Urinary bladder (tissue), 4 donors: ENCODE measurements at places on chromosomes 12 and 14.

DNA sequence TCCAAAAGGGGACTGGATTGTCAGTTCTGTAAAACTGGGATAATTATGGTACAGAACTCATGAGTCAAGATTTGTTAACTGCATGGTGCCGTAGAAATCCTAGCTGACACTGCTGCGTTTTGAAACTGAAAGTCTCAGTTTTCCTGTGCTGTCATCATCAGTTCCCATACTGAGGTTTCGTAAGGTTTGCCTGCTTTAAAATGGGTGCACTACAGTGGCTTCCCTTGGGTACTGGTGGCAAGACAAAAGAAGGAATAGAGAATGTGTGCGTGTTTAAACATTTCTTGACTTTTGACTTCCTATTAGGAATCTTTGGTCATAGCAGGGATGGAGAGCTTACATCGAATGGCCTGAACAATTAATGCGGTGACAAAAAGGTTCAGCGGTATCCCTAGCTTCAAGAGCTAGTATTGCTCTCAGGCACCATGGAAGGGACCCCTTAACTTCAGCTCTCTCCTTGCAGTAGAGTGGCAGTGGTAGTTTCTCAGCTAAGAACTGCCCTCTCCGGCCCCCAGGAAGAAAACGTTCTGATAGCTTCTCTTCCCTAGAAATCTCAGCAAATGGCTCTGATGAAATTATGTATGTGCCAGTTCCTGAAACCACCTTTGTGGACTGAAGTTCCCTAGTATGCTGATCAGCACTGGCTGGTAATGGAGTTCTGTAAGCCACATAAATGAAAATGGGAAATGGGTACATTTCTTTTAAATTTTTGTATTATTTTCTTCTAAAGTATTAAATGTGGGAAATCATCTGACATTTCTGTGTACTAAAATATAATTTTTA is 28.9 kb downstream of the ANO6 start:
- no peak for DNase-seq

- no peak for DNase-seq
Measured at GRCh38 chr12:108442067-108442466, 73.0 kb upstream of the FICD start.

DNA sequence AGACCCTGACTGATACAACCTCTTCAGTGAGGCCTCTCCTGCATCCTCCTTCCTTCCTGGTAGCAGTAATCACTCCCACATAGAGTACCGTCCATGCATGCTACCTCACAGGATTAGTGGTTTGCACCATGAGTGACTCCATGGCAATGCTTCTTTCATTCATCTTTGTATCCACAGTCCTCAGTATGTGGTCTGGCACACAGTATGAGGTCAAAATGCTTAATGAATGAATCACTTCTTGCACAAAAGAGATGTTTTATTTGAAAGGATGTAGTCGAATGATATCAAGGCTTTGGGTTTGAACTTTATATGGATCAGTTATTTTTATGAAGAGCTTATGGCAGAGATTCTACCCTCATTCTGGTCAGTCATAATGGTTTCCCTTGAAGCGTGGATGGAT is 42.2 kb downstream of the KCNA5 start:
- DNase-seq, result no peak

GRCh38 chr14:67602076-67602475 is 2.0 kb upstream of the PIGH start:
- no peak for DNase-seq

GRCh38 chr12:87405918-87406317 is 623.3 kb downstream of the C12orf50 start:
- DNase-seq, result no peak
